Epithelial cell of esophagus (primary cell): ENCODE measurements at places on chromosomes 11 and 22.
A peak's percentile ranks its signal among the peaks of the same experiment; 100 is the strongest.

- no peak for DNase-seq
Measured at GRCh38 chr11:12270215-12270797, 107.1 kb upstream of the PARVA start.

DNA sequence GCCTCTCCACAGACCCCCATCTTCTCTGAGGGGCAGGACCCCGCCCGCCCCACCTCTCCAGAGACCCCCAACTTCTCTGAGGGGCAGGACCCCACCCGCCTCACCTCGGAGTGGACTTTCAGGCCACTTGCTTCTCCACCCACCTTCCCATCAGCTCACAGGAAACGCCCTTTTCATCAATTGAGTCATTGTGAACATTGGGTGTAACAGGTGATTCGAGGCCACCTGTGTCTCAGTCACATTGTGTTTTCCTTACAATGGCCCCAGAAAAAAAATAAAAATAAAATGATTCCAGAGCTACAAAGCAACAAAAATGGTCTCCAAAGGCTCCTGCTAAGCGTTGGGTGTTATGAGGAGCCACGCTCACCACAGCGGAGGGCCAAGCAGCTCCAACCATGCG is 36.0 kb downstream of the BRD1 start:
- DNase-seq = peak; percentile 40

GRCh38 chr11:66488957-66489356 is 8.7 kb downstream of the DPP3 start:
- DNase-seq = no peak

- no peak for DNase-seq
Measured at GRCh38 chr22:46230262-46230901, 19.7 kb downstream of the CDPF1 start.

GRCh38 chr11:103927535-103927934 is 108.9 kb upstream of the DDI1 start:
- DNase-seq = peak; percentile 43

DNA sequence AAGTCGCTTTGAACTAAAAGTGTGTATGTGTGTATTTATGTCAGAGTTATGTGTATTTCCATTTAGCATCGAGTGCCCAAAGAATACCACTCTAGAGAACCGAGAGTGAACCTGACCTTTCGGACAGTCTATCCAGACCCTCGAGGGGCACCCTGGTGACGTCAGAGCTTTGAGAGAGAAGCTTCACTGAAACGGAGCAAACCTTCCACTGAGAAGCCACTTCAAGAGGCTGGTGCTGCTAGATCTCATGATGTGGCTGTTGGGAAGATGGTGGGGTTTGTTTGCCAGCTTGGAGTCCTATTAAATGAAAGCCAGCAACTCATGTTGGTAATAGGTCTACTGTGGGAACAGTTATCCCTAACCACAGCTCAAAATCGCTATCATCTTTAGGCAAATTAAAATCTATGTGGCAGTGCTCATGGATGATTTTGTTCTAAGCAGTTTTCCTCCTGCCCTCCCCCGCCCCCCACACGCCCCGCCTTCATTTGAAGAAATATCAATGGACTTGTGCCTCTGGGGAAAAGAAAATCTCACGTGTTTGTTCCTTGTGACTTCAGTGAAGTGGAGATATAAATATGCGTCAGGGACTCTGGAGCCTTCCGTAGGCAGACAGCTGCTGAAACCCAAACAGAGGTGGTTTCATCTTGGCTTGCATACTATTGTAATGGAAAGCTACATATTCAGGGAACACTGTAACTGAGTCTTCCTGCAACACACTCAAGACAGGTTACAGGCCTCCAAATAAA is 22.4 kb upstream of the C11orf96 start:
- no peak for DNase-seq

DNA sequence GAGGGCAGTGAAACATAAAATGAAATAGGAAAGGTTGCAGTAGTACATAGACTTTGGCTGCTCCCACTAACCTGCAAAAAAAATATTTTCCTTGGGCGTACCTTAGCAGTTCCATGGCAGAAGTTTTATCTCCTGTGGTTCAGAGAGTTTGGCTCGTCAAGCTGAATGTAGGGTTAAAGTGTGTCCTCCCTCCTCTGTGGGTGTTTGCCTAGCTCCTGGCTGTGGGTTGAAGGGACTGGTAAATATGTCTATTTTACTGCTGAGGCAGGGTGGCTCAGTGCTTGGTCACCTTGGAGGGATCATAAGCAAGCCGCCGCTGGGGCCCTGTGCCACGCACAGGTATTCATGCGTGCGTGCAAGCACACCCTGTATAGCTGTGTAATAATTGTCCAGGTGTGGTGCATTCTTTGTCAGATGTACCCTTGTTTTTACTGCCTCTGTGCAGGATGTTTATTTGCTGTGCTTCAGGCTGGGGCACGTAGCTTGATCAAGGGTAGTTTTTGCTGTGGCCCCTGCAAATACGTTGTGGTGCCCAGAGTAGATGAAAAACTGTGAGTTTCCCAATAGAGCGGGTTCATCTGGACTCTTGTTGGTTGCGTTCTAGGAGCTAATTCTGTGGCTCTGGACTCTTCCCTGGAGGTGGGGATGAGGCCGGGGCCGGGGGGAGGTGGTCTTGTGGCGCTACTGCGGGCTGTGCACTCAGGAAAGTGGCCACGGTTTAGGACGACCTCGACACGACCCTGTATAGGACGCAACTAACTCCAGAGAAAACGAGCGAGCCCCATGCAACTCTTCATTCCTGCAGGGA is 732 bp upstream of the SORL1 start:
- no peak for DNase-seq

- no peak for DNase-seq
Measured at GRCh38 chr22:36963302-36963701, 49.9 kb downstream of the CSF2RB start.

DNA sequence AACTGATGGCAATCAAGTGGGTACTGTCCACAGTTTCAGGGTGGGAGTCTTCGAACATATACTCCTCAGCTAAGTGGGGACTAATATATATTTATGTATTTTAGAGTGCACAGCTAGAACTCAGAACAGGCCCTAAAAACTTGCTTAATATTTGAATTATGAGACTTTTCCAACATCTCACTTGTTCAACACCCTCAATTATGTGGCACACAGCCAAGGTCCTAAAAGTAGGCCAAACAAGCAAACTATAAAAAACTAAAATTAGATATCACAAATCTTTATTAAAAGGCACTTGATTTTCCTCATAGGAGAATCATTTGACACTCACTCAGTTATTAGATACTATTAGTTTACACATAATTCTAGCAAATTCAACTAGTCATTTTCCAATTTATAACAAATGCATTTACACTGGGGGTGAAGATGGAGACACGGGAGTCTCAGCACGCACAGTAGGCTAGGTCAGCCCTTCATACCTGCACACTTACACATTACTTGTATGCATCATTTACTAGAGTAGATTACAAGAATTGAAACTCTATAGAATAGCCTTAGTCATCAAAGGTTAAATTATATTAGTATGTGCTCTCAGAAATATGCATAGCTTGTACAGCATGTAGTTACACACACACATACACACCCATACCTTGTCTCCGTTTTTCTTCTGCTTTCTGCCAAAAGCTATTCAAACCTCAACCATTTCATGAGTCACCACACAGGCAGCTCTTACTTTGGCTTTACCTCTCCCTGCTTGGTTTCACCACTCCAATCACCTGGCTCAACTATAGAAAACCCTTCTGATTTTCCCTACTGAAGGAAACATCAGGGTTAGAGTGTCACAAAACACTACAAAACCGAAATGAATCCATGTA is 171.5 kb downstream of the SBF2 start:
- DNase-seq = peak; percentile 98

- peak; percentile 54 for DNase-seq
Measured at GRCh38 chr11:12889243-12889642, 119.9 kb upstream of the RASSF10 start.
